ENCODE measurements at places on chromosomes 2 and 18.

DNA sequence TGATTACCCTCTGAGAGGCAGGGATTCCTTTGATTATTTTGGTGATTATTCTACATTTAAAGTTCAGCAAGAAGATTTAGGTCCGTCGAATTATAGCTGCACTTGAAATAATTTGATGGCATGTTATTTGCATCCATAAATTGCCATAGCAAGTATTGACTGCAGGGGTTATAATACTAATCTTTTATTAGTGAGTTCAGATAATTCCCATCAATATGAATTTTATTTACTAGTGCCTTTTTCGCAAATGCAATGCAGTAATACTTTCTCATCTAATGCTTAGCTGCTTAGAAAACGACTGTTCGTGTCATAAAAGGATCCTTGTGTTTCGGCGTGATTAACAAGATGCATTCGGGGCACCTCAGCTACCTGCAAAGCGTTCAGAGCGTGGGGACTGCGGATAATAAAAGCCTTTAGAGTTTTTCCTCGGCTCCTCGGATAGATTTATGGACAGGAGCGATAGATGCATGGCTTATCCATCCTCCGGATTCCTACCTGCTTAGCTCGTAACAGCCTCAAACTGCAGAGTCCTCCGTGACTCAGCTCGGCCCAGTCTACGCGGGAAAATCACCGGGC is 2.5 kb upstream of the GBX2 start:
- no peak for DNase-seq

- DNase-seq = no peak
Observed at GRCh38 chr2:170054997-170055396, 123.0 kb upstream of the MYO3B start.

DNA sequence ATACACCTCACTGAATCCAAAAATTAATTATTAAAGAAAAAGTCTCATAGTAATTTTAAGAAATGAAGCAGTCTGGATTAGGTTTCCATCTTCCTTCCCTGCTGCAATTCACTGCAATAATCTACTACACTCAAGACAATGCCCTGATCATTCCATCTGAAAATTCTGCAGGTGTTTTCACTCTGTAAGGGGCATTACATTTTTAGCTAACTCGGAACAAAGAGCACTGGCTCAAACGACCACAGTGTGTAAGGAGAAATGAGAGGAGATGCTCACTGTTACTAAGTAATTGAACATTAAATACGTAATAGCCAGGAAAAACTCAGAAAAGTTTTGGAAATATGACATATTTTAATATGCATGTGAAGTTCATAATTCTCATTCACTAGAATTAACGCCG is 1.3 kb downstream of the B4GALT6 start:
- DNase-seq = no peak

GRCh38 chr2:126981476-126981875 is 82.8 kb downstream of the TEX51 start:
- DNase-seq = no peak

- no peak for DNase-seq
Observed at GRCh38 chr2:19784456-19784855, 117.3 kb downstream of the TTC32 start.

DNA sequence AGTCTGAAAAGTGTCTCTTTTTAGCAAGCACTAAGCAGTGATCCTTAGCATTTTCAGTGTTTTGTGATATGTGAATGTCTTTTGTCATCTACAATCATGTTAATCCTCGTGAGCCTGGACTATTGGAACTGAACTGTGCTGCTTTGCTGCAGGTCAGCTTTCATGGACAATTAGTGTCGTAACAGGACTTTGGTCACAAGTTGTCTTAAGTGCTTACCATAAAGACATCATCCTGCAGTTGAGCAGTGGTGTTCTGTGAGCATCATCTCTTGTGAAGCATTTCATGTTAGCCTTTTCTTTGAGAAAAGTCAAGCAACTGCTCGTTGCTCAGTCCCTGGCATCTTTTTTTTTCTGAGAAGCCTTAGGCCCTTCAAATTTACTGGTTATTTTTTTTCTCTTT is 135.9 kb downstream of the ZNF407 start:
- no peak for DNase-seq

DNA sequence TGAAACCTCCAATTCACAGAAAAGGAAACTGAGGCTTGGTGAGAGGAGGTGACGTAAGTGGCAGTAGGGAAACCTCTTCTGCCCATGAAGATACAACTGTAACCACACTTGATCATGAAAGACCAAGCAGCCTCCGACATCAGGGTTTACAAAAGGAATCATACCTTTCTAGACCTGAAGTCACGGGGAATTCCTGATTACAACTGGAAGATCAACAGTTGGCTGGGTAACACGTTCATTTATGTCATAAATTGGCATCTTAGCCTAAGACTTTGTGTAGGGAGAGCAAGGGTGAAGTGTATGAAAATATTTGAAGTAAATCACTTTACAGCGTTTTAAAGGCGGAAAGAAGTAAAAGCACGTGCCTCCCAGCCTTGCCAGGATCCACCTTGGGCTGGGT is 922 bp downstream of the HS1BP3 start:
- no peak for DNase-seq

- no peak for DNase-seq
Observed at GRCh38 chr2:140975237-140975636, 1155.6 kb downstream of the LRP1B start.

DNA sequence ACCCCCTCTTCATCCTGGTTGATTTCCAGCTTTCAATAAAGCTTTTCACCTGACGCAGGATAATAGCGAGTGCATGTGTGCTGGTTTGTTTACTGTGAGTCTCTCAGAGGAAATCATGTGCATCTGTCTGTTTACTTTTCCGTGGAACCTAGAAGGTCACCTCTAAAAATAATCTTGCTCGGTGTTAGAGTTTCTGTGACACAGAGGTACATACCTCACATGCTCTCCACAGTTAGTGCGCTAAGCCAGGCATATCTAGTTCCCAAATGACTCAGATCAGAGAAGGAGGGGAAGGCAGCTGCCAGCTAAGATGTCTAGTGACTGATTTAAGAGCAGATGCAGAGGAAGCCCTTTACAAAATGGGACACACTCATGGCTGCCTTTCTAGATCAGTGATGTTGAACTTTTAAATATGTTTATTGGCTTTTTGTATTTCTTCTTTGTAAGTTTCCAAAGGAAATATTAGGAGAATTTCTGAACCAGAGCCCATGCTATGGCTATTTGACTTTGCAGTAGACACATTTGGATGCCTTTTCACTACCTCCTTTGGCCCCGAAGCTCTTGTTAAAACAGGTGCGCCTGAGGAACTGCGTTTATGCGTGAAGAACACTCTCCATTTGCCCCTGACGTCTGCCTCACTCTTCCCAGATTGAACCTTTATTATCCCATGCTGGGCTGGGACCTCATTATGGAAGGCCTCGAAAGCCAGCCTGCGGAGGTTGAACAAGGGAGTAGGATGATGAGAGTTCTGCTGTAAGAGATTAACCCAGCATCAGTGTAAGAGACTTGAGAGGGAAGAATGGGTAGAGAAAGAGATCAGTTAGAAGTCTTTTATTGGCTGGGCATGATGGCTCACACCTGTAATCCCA is 145.6 kb downstream of the FAM161A start:
- DNase-seq = no peak

- DNase-seq = no peak
Observed at GRCh38 chr18:33577685-33578517, at the start of gene ASXL3. TSS of gene ASXL3 (plus strand) at chr18:33578219. CDS start at chr18:33578632, 413 bp downstream.

DNA sequence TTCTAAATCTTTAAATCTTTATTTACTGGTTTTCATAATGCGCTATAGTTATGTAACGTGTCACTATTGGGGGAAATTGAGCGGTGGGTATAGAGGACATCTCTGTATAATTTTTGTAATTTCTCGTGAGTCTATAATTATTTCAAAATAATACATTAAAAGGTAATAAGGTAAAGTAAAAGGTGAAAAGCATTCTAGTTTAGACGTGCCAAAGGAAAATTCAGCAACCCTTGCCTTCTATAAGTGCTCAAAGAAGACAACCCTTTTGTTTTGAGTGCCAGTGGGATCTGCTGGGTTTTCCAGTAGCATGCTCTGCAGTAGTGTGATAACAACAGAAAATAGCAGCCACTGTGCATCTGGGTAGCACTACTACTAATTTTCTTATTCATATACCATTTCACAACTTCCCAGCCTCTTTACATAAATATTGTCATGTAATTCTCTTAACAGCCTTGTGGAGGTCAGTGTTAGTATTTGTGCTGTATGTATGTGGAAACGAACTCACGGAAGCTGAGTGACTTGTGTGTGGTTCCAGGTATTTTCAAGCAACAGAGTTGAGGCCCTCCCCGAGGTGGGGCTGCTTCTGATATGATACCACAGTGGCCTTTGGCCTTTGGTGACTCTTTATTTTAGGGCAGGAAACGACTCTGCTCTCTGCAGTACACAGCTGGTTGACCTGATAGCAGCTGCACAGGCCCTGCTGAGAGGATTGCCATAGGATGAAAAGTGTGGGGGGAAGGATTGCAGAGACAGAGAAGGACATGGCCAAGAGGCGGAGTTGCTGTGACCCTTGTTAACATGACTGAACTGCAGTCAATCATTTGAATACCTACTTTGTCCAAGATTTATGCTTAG is 104.5 kb downstream of the TDRD15 start:
- no peak for DNase-seq

- DNase-seq = no peak
Observed at GRCh38 chr18:9404565-9405060, 70.0 kb downstream of the TWSG1 start.

DNA sequence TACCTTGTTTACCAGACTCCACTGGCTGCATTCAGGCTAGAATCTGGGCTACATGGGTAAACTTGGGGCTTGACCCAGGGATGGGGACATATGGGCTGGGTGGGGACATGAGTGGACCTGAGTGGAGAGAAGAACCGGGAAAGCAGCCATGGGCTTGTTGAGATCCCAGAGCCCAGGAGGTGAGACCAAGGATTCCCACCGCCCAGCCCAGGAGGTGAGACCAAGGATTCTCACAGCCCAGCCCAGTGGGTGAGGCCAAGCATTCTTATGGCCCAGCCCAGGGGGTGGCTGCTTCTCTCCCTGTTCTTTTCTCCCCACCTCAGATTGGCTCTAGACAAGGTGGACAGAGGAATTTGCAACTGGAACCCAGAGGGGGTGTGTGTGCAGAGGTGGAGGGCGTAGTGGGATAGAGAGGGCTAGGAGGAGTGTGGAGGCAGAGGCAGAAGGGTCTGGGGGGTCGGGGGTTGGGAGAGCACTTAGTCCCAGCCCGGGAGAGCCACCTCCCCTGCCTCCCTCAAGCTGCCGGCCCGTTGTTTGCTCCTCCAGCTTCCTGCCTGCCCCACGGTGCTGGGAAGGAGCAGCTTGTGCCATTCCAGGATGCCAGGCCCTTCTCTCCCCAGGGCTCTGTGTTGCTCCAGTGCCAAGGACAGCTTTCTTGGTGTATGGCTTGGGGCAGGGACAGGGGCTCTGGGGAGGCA is 25.6 kb downstream of the GLI2 start:
- DNase-seq = no peak

DNA sequence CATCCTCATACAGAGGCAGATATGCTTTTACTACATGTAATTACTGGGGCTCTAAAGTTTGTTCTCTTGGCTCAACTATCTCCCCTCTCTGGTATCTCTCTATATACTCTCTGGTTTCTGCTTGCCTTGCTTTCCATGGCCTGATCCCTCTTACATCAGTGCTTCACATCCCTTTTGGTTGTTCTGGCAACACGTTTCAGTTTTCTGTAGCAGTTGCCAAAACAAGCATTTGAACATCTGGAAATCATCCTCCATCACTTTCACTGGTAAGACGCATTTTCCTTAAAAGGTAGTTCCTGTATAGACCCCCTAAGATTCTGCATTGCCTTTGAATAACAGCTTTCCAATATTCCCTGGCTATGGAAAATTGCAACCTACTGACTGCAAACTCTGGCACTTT is 25.9 kb downstream of the COL5A2 start:
- no peak for DNase-seq

DNA sequence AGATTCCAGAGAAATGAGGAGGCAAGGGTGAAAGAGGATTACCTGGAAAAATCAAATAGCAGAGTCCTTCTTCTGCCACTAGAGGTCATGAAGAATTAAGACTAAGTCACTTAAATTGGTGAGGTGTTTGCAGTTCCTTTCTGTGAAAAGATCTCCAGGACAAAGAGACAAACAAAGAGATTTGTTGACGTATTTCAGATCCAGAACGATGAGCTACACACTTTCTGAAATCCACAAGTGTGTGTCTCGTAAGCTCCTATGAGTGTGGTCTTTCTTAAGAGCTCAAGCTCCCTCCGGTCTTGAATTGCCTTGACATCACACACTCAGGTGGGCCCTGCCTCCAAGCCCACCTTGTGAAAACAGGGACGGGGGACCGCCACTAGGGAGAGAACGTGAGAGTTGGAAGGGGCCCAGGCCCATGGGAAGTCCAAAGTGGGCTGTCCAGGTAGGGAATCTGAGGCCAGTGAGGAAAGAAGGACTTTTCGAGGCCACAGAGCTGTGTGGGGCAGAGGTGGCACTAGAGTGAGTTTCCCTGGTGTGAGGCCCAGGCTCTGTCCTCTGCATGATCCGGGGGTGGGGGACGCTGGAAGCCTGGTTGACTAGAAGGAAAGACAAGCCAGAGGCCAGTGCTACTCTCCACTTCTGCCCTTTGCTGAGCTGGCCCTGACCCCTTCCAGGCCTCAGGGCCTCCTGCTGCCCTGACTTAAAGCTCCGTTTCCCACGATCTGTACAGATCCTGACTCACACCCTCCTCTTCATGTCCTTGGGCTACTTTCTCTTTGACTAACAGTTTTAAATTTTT is 168.1 kb upstream of the NCK2 start:
- DNase-seq = no peak

- no peak for DNase-seq
Observed at GRCh38 chr2:54691445-54692135, 31.9 kb upstream of the EML6 start.

- DNase-seq = no peak
Observed at GRCh38 chr2:14628901-14629300, 3.6 kb upstream of the LRATD1 start.

- no peak for DNase-seq
Observed at GRCh38 chr2:148658807-148659722, 14.5 kb downstream of the EPC2 start.

DNA sequence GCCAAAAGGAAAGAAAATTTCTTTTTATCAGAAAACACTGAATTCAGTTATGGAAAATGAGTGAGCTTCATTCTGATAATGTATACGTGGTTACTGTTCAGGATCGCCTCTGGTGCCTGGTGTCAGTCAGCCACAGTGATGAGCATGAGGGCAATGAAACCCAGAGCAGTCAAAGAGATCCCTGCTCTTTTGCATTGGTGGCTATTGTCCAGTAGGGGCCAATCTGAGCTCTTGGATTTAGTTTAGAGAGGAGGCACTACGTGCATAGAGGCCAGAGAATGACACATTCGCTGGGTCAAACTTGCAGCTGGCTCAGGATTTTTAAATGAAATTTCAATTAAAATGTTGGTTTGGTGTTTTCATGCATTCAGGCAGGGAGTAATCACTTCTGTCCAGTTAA is 522.9 kb downstream of the TMEM182 start:
- DNase-seq = no peak

GRCh38 chr2:237157780-237158102 is 72.1 kb downstream of the COPS8 start:
- no peak for DNase-seq

DNA sequence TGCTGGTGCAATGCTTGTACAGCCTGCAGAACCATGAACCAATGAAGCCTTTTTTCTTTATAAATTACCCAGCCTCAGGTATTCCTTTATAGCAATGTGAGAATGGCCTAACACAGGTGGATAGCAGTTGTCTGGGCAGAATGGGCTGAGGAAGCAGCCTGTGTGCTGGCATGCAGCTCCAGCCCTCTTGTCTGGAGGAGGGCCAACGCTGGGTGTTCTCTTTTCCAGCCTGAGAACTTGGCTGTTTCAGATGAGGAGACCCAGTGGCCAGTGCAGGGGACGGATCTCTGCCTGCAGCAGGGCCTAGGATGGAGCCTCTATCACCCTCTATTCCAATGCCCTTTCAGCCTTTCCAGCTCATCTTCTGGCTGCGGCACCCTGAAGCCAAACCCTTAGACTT is 58.8 kb downstream of the CTIF start:
- DNase-seq = no peak

- DNase-seq = no peak
Observed at GRCh38 chr2:231928481-231928880, 2.3 kb upstream of the NPPC start.
